ENCODE measurements at places on chromosomes 3 and 15. TPM values are rescaled to one million over a fixed set of nuclear protein-coding genes. Genes with fewer than 3 reads are reported as not detected.

Gene ACAN
- 0.70 TPM for polyA plus RNA-seq

Gene P2RY14
- polyA plus RNA-seq, result 4.1 TPM

Gene RBPMS2
- 9.3 TPM for polyA plus RNA-seq

Gene PTX3
- polyA plus RNA-seq, result 36.4 TPM

Gene AHSG
- polyA plus RNA-seq, result 0.09 TPM

DNA sequence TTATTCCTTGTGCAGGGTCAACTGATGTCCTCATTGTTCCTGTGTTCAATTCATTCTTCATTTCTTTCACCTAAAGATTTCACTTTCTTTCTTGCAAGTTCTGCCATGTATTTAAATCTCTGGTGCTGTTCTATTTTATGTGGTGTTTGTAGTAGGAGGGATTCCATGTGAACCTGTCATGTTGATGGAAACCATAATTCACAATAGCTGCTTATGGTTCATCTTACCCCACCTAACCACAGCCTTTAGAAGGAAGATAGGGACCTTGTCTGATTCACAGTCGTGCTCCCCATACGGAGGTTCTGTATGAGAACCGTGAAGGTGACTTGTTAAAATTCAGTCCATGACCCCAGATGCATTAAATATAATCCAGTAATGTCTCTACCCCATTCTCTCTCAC is 21.9 kb downstream of the SLCO2A1 start:
- DNase-seq, result no peak

DNA sequence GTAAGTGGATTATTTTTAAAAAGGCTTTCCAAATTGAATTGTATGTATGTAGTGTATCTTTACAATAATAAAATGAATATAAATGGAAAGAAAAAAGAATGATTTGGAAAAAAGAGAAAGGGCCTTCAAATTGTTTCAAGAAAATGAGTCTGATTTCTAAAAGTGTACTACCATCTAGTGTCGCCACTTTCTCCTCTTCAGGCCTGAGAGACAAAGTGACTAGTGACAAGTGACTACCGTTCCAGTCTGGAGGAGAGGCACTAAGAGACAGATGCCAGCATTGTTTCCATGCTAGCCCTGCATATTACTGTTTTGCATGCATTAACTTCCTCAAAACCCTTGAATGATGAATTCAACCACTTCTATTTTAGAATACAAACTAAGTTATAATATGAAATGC is 39.3 kb downstream of the P3H2 start:
- no peak for DNase-seq

DNA sequence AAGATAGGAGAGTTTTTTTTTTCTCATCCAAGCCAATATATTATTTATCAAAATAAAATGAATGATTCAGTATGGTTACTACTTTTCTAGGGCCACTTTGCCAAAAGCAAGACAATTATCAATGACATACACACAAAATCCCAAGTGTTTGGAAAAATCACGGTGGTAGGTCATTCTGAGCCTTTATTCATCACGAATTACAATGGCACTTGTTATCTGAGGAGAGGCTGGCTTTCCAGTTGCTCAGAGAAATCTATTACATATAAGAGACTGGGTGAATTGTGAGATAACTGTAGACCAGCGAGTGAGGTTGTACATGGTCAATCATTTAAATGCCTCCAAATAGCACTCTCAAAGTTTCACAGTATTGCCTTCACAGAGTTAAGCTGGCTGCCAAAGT is 20.4 kb upstream of the FGF12 start:
- DNase-seq, result no peak

DNA sequence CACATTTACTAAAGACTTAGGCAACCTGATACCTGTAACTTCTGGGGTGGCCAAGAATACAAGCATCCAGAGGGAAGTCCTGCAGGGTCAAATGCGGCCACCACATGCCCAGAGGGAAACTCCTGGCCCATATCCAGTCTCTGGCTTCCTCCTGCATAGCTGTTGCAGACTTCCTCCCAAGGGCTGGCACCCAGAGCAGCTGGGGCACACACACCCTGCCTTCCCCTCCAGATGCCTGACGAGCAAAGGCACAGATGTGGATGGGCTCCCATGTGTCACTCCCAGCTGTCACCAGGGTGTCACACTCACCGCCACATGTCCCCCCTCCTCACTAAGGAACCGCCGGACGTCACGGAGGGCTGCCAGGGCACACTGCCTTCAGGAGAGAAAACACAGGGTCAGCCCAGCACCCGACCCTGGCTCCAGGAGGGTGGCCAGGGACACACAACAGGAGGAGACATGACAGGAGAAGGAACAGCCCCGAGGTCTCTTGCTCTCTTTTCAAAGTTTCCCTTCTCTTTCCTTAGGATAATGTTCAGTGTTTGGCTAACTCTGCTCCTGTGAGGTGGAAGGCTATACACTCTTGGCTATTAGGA is 13.2 kb downstream of the PFKFB4 start:
- DNase-seq, result no peak

- DNase-seq, result peak; percentile 49
Measured at GRCh38 chr3:169662132-169662842, 1.2 kb downstream of the MECOM start.

GRCh38 chr3:88010810-88011209 is 48.0 kb downstream of the CGGBP1 start:
- no peak for DNase-seq

DNA sequence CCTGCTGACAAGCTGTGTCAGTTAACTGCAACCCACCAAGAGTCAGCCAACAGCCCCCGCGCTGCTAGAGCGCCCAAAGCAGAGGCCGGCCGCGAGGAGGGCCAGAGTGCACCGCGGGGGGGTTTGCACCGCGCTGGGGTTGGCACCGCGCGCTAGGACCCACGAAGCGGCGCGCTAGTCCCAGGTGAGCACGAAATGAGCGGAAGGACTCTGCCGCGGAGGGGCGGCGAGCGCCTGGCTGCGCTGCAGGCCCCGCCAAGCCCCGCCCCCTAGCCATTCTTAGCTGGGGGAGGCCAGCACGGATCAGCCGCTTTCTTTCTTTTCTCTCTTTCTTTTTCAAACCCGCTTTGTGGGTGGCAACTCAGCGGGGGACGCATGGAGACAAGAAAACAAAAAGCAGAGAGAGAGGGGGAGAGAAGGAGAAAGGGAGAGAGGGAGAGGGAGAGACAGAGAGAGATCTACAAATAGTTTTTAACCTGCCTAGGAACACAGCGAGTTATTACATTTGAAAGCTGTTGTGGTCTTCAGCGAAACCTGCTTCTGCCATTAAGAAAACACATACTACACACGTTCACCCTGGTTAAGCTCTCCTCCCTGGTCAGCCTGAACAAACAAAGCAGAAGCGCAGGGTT is 6.9 kb upstream of the FOXB1 start:
- no peak for DNase-seq

GRCh38 chr3:20604659-20605058 is 418.7 kb upstream of the SGO1 start:
- no peak for DNase-seq

DNA sequence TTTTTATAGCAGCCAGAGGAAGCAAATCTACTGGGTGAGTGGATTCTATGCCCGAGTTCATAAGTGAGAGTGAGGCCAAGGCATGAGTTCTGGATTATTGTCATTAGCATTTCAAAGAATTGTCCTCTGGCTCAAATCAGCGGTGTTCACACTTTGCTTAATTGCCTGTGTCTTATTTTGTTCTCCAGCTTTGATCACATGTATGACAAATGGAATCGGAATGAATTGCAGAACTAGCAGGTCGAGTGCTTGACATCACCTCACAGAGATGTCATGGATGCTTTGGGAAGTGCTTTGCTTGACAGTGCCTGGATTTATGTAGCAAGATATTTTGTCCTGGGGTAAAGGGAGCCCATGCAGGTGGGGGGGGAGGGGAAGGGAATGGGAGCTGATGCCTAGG is 68.0 kb downstream of the SH3GL3 start:
- no peak for DNase-seq

DNA sequence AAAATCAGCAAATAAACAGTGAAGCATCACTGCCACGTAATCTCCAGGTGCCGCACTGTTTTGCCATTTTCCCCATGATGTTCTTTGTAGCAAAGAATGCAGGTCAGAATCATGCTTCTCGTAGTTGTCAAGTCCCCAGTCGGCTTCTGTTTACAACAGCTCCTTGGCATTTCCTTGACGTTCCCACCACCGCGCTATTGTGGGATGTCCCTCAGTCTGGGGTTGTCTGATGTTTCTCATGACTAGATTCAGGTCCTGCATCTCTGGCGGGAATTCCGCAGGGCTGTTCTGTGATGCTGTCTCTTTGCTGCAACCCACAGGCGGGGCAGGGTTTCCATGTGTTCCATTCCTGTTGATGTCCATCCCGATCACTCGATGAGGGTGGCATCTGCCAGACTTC is 117.9 kb upstream of the SMAD3 start:
- DNase-seq, result no peak

Measured in left lung (tissue), 14 donors.